ENCODE measurements at places on chromosomes 4 and X.

DNA sequence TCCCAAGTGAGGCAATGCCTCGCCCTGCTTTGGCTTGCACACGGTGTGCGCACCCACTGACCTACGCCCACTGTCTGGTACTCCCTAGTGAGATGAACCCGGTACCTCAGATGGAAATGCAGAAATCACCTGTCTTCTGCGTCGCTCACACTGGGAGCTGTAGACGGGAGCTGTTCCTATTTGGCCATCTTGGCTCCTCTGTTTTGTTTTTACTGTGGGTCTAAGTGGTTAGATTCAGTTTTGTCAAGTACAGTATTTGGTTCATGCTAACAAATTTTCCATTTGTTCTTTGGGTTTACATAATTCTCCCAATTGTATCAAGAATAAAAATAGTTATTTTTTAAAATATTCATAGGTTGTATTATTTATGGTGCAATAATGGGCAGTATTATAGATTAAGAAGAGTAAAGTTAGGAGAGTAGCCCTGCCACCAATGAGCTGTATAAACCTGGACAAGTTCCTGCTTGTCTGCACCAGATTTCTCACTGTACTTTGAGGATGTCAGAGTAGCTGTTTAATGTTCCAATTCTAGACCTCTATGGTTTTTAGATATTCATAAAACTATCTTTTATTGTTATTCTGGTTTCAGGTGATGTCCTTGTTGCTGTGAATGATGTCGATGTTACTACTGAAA is 23.4 kb downstream of the INTU start:
- no peak for DNase-seq

DNA sequence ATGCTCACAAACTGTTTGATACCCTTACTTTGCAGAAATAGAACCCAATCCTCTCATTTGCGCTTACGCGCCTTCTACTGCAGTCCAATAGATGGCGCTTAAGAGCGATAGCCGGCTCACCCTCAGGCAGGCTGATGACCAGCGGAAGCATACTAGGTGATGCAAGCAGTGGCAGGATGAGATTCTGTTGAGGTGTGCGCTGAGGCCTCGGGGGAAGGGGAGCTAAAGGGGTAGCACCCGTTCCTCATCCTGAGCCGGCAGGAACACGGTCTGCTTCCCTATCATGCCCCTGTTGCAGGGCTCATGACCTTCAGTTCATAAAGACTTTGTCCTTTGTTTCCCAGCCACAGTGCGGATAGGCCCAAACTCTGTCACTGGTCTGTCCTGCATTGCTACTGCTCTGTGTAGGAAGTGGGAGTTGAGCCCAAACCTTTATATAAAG is 628.9 kb downstream of the TLL1 start:
- no peak for DNase-seq

DNA sequence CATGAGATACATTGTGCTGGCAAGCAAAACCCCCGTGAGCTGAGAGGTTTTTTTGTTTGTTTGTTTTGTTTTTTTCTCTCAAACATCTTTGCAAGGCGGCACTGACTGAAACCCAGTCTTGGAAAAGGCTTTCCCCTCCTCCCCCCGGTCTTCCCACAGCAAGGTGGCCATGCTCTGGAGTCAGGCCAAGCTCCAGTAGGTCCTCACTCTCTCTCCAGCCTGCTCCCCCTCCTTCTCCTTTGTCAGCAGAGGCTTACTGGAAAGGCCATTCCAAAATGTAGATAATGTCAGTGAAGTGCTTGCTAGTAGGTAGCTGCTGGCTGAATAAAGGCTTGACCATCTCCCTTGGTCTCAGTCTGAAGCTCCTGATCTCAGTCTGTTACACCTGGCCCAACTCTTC is 32.6 kb downstream of the FRMPD3 start:
- no peak for DNase-seq

DNA sequence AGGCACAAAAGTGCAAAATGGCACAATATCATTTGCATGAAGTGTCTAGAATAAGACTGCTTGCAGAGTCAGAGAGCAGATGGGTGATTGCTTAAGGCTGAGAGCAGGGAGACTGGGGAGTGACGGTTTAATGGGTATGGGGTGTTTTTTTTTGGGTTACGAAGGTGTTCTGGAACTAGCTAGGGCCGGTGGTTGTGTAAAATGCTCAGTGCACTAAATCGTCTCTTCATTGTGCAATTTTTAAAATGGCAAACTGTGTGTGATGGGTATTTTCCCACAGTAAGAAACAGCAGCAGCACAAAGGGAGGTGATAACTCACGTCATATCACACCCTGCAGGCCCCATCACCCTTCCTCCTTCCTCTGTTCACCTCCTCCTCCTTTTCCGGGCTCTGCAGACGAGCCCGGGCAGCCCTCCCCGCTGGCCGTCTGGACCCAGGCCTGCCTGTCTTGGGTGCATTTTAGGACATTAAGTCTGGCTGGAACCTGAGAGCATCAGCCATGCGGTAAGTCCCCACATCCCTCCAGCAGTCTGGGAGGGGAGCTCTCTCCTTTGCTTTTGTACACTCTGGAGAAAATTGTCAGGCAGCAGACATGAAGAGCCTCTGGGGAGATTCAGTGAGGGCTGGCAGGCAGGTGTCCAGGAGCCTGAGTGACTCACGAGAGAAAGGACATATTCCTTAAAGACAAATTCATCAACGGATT is 42.7 kb downstream of the ASMT start:
- no peak for DNase-seq

DNA sequence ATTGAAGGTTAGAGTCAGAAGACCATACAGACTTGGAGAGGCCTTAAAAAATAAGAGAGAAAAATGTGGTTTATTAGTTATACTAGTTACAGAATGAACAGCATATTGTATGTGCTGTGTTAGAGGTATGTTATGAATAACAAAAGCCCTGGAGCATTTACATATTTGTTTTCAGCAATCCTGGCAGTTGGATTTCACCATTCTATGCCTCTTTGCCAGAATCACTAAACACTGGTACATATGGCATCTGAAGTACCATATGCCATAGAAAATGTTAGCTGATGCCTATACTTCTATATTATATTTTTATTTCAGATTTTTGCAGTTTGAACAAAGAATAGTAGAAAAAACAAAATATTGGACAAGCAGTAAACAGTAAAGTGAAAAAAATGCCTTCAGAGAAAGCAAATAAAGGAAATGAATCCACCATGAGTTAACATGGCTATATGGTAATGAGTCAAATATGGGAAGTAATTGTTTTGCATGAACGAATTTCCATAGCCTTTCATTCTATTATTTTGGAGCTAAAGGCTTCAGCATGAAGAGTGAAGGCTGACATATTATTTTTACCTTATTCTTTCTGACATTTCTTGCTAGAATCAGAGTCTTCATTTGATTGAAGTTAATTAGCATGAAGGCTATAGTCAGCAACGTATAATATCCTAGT is 41.9 kb upstream of the PRDM8 start:
- no peak for DNase-seq

GRCh38 chrX:39767446-39767845 is 330.3 kb downstream of the BCOR start:
- DNase-seq: no peak

DNA sequence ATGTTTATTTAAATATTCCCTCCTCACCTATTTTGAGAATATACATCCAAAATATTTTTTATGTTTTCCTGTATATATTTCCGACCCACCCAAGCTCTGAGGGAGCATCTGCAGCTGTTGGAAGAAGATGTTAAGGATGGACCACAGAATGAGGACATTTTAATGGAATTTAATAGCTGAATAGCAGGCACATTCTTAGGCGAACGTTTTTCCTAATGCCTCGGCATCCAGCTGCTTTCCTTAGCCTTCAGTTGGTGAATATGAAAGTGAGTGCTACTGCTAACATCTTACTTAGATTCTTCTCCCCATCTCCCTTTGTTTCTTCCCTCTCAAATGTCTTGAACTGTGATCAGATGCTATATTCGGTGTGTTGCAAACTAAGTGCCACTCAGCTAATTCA is 158.0 kb upstream of the CTSO start:
- DNase-seq: no peak

DNA sequence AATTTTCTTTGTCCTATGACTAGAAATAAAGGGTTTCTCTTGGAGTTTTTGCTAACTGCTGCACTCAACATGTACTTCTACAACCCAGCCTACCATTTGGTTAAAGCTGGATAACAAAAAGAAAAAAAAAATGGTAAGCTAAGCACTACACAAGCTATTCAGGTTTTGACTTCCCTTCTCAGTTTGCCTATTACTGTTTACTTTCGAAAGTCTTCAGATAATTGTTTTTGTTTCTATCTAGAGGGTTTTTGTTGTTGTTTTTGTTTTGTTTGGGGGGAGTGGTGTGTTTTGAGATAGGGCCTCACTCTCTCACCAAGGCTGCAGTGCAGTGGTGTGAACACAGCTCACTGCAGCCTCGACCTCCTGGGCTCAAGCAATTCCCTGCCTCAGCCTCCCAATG is 46.6 kb downstream of the CLOCK start:
- DNase-seq: no peak

DNA sequence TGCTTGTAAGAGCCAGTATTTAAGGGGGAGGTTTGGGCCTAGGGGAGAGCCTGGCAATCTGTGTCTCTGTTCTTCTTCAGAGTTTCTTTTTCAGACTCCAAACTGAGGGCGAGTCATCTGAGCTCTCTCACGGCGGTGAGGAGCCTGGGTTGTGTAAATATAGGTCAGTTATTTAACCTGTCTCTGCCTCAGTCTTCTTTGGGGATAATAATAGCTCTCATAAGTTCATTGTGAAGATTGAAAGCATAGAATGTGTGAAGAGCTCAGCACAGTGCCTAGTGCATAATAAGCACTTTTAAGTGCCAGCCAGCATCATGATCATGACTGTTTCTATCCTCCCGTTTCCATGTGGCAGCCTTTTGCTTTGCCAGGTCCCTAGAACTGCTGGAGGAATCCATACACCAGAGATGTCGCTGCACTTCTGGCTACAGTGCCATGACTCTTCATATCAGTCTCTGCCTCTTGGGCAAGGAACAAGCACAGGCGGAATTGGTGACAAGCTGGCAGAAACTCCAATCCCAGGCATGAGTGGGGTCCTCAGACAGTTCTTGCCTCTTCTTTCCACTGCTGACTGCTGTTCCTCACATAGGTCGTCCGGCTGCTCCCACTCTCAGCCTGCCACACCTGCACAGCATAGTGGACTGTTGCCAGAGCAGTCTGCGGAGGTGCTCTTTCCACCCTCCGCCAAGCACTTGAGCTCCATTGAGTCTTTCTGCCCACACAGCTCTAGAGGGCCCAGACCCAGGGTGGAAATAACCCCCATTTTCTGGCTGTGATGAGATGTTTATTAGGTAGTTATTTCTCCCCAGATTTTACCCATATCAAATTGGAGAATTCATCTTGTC is 103.7 kb upstream of the MAML3 start:
- DNase-seq: no peak

DNA sequence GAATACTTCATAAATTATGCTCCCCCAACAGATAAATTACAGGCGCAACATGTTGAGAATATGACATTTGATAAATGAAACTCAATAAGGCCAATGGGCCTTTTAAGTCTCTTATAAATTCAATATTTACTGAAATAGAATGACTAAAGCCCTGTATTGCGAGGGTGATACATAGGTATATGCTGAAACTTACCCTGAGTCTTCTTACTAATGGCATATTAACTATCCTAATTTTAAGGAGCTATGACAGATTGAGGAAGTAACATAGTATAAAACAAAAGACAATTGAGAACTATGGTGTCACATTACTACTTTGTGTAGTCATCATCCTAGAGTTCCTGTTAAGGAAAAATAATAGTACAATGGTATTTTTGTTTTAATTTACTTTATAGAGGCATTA is 440.7 kb downstream of the IL15 start:
- DNase-seq: no peak

- DNase-seq: no peak
Observed at GRCh38 chrX:82675104-82675503, 833.0 kb upstream of the POU3F4 start.

DNA sequence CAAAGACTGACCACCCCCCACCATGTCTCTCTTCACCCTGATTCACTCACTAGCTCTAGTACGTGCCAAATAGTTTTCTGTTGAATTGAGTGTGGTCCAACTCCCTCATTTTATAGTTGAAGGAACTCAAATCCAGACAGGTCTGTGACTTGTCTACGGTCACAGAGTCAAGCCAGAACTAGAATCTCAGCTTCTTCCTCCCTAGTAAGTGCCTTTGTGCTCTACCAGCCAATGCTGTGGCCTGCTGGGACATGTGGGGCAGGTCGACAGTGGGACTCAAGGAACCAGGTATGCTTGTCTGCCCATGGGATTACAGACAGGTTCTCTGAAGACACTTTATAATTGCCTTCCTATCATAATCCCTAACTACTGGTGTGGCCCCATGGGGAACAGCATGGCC is 108.6 kb upstream of the CPEB2 start:
- no peak for DNase-seq

DNA sequence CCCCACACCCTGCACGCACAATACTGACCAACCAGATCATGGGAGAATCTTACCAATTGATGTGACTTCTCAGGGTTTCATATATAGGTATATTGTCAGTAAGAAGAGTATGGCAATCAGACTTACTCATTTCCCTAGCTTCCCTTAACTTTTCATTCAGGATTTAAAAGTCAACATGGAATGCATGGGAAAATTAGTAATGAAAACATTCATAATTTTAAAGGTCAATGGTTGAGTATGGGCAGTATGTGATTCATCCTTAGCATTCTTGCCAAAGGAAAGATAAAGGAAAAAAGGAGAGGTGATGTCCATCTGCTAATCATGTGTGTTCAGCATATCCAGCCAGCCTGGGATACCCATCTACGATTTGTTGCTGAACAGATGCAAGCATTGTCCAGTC is 4.0 kb downstream of the DIPK2B start:
- DNase-seq: no peak

DNA sequence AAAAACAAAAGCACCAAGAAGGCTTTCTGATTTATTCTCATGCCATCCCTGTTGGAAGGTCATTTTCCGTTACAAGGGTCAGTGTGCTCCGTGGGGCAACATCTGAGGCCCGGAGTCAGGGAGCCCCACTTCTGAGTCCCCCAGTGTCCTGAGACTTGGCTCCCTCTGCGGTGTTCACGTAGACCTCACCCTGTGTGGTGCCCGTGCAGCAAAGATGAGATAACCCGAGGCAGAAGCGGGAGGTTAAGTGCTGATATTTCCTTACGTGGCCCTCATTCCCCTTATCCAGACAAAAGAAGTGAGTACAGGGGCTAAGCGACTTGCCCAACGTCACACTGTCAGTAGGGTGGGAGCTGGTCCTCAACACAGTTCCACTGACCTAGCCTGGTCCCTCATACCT is 3.5 kb downstream of the JAKMIP1 start:
- DNase-seq: no peak

GRCh38 chrX:119753639-119754257 is 4.6 kb upstream of the SOWAHD start:
- DNase-seq: no peak

GRCh38 chr4:41079881-41080560 is 134.3 kb downstream of the APBB2 start:
- DNase-seq: no peak

DNA sequence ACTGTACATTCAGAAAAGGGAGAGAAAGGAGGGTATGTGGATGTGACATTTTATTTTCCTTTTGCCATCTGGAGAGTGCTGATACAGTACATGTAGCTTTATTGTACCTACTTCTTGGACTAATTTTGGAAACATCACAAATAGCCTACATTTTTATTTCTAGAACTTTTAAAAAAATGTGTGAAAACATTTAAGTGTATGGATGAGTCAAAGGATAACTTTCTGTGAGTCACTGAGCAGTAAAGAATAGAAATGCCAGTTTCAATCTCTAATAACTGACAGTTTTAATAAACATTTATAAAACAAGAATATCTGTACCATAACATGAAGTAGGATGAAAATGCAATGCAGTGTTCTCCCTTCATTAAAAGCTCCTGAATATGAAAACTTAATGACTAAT is 374.4 kb upstream of the NWD2 start:
- no peak for DNase-seq

All from upper lobe of right lung (tissue), 1 donor.